ENCODE measurements at places on chromosomes 6 and 20.

GRCh38 chr20:4918473-4918872 is 82.8 kb downstream of the SLC23A2 start:
- DNase-seq = no peak

DNA sequence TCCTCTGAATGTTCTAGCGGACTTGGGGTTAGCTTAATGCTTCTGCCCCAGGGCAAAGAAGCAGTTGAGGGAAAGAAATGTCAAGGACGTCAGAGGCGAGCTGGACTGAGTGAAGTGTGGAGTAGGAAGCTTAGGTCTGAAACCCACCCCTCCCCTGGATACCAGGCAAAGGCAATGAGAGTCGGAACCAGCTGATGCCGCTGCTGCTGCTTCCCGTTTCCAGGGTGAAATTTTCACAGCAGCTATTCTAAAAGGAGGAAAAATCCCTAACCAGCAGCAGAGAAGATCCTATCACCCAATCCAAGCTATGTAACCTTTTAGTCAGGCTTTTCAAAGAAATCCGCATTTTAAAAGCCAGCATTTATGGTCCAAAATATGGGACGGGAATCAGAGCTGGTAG is 564.3 kb downstream of the LMBRD1 start:
- peak; percentile 18 for DNase-seq

DNA sequence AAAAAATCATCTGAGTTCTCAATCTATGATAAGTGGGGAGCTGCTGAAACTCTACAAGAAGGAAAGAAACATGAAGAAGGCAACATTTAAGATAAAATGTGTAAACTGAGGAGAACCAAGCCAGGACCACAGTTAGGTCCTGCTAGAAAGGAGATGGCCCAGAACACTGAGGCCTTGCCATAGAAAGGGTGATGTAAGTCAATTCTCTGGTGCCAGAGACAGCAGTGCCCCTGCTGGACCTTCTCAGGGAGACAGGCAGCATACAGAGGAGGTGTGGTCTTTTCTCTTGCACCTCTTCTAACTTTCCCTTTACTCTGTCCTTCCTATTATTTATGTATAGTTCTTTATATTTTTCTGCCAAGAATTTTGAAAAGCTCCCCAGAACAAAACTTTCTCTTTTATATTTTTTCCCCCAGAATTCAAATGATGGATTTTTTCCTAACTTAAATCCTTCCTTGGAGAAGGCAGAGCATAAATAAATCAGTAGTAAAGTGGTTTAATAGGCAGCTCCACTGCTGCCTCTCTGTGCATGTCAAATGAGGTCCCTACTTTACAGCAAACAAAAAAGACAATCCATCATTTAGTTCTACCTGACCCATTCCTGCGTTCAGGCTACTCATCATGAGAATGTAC is 9.0 kb downstream of the UQCC2 start:
- DNase-seq = no peak

- no peak for DNase-seq
Observed at GRCh38 chr6:6002848-6003620, 3.7 kb downstream of the NRN1 start.

DNA sequence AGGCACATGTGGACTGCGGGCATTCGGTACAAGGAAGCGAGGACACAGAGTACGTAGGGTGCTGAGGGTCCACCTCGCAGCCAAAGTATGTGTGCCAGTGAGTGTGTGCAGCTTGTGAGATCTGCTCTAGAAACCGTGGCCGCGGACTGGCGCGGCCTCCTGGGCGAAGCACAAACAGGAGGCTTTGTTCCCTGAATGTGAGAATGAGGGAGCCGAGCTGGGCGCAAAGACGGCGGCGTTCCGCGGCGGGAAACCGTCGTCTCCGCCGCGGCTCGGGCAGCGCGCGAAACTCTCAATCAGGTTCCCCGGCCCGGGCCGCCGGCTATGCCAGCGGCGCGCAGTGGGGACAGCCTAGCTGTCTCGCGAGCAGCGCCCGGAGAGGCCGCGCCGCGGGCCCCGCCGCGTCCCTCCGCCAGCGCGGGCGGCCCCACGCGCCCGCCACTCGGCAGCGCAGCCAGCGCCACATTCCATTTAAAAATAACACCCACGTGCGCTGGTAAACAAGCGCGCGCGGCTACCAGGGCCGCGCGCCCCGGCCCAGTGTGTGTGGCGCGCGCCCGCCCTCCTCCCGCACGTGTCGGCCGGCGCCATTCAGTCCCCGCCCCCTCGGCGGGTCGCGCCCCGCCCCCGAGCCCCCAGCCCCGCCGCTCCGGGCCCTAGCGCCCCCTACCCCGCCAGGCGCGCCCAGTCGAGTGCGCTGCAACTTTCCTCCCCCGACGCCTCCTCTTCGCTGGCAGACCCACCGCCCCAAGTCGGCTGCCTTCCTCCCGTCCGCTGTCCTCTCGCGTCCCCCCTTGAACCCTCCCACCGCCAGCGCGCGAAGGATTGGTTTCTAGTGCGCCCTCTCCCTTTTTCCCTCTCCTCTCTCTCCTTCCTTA is 3.0 kb upstream of the FOXO3 start:
- peak; percentile 68 for DNase-seq

GRCh38 chr6:103723438-103724322 is 1136.0 kb downstream of the HACE1 start:
- DNase-seq = no peak

GRCh38 chr6:33061987-33062386 is 11.5 kb downstream of the HLA-DPA1 start:
- no peak for DNase-seq

DNA sequence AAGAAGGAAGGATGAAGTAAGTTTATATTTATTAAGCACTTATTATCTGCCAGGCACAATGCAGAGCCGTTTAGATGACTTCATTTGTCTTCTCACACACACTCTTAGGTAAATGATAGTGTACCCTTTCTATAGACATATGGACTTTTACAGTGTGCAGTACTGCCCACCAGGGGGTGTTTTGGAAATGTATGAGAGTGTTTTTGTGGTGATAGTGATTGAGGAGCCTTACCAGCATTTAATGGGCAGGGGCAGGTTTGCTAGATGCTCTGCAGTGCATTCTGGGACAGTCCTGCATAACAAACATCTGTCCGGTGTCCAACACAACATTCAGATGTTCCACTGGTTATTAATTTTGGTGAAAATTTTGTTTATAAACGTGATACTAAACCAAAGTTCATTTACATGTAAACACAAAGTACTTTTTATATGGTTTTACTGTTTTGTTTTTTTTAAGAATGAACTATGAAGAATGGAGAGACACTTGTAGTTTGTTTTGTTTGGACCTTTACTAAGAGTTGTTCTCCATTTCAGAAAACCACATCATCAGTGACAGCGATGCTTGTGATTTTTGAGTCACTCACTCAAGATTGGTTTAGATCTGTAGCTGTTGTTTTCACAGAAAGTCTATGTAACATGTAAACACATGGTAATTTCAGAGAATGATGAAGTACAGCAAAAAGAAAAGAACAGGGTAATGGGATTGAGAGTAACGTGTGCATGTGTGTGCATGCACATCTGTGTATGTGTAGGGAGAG is 19.9 kb downstream of the KCNS1 start:
- no peak for DNase-seq

DNA sequence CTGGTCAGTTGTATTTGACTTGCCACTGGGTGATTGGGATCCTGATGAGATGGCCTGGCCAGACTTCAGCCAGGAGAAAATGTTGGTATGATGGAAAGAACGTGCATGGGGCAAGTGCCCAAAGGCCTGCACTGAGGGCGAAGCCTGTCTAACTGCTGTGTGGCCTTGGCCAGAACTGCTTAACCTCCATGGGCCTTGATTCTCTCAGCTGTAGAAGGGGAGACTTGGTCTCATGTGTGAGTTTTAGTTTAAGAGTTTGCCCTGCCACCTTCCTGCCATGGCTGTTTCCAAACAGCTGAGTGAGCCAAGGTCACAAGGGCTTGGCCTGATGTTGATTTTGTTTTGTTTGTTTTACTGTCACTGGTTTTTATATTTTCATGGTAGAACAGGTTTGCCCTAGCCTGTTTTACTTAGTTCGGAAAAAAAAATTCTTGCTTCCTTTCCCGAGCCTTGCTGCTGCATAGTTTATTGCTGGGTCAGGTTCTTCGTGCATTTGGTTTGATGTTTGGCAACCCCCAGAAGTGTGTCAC is 35.3 kb downstream of the DSTN start:
- no peak for DNase-seq

GRCh38 chr6:60952500-60952899 is 1333.5 kb downstream of the KHDRBS2 start:
- DNase-seq = no peak

DNA sequence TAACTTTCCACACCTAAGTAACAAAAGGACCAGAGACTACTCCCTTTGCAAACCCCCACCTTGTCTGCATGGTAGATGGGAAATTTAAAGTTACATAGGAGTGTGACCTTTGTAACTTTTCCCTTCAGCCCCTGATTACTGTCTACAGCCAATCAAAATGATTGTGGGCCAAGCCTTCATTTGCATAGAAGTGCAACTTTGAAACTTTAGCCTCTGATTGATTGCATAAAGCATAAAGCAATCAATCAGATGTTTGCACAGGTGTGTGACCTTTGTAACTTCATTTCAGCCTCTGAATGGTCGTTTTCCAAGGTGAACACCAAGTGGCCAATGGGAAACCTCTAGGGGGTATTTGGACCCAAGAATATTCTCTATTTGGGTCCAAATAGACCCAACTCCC is 46.1 kb downstream of the PRKN start:
- DNase-seq = no peak

- DNase-seq = no peak
Observed at GRCh38 chr6:53598265-53598907, 53.5 kb upstream of the GCLC start.

DNA sequence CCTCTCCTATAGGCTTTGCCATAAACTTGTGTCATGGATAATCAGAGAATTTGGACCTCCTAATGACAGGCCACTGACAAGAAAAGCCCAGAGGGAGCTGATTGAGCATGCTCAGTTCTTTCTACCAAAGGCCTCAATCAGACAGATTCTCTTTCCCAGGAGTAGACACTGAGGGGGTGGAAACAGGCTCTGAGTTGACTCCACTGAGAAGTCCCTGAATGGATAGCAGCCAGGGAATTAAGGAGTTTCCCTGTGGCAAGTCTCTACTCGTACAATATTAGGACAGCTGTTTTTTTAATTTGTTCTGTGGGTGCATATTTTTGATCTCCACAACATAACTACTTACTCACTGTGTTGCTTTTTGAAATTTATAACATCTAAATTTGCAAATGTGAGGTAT is 63.3 kb downstream of the SLC16A10 start:
- DNase-seq = no peak

DNA sequence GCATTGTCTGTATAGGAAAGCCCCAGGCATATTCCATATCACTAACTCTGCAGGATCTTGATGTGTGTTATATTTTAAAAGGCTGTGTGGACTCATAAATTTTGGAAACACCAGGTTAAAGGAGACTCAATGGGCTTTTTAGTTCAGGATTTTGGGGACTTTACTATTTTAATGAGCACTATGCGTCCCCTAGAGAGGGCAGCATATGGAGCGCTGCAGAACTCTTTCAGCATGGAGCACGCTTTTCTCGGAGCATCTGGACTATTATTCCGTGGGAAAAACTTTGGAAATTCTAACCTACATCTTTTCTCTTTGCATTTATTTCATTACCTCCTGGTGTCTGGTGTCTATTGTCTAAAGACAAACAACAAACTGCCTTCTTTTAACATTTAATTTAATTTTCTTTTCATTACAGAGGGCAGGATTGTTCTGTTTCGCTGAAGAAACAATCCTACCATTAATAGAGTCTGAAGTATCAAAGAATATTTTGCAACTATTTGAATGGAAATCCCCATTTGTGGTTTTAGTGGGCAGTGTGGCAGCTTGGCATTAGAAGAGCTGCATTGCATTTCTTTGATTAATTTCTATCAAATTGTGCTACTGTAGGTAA is 399.9 kb upstream of the HSF2 start:
- no peak for DNase-seq

GRCh38 chr20:52684176-52684575 is 288.0 kb upstream of the TSHZ2 start:
- DNase-seq = no peak

GRCh38 chr6:46651006-46651405 is 1.6 kb downstream of the CYP39A1 start:
- DNase-seq = no peak

DNA sequence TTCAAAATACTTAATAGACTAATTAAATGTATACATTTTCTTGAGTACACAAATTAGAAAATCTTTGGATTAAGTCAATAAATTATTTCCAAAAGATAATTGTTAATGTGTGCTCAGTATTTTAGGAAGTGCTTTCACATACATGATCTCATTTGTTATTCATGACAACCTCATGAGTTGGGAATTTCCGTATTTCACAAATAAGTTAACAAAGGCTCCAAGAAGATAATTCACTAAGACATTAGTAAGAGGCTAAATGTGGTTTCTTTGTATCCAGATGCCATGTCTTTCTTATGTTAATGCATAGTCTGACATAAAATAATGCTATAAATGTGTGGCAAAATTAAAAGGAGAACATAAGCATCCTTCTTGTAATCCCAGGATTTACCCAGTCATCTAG is 79.5 kb upstream of the TCF21 start:
- no peak for DNase-seq

GRCh38 chr20:2603816-2604505 is 48.5 kb upstream of the NOP56 start:
- no peak for DNase-seq

- DNase-seq = no peak
Observed at GRCh38 chr6:43915208-43915869, 145.3 kb downstream of the VEGFA start.

- peak; percentile 9 for DNase-seq
Observed at GRCh38 chr6:55578537-55579363, at the start of gene HMGCLL1. HMGCLL1 (minus strand) TSS chr6:55579192; CDS start chr6:55579055, 137 bp downstream.

GRCh38 chr20:53570446-53571276 is 23.0 kb downstream of the ZNF217 start:
- no peak for DNase-seq

GRCh38 chr20:48609491-48609978 is 218.3 kb downstream of the PREX1 start:
- DNase-seq = no peak
